CD4-positive, alpha-beta T cell treated with Interleukin-12 subunit alpha and Interleukin-12 subunit beta, for 1 hour (primary cell): ENCODE measurements at places on chromosomes 11 and 22.
A peak's percentile ranks its signal among the peaks of the same experiment; 100 is the strongest.

- DNase-seq: no peak
Observed at GRCh38 chr22:48850658-48851287, 976.9 kb downstream of the BRD1 start.

DNA sequence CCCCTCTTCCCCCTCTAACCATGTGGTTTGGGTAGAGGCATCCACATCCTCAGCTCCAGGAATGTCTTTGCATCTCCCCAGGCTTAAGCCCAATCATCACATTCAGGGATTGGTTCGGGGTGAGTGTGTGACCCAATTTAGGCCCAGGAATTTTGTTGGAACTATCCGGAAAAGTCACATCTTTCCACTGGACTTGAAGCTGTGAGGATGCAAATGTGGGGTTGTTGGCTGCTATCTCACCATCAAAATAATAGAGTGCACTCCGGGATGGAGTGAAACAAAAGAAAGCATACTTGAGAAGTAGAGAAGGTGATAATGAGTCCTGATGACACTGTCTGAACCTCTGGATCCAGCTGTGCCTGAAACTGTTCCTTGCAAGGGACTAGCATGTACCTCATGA, 33.8 kb upstream of the OLFML1 start:
- DNase-seq: no peak

DNA sequence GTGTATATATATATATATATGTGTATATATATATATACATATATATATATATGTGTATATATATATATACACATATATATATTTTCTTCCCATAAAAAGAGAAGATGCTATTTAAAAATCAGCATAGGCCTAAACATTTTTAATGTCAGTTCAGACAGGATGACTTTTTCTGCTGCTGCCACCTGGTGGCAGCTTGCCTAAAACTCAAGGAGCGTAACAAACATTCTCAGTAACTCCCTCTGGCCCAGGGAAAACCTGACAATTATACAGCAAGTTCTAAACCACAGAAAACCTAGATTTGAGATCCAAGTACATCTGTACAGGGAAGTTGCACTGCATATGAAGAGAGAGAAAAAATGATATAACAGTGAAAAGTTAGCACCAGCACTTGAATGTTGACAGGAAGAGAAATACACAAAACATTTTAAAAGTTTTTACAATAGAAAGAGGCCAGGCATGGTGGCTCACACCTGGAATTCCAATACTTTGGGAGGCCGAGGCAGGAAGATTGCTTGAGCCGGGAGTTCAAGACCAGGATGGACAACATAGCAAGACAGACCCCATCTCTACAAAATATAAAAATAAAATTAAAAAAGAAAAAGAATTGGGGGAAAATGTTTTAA, 16.6 kb downstream of the OR8A1 start:
- peak; percentile 34 for DNase-seq

DNA sequence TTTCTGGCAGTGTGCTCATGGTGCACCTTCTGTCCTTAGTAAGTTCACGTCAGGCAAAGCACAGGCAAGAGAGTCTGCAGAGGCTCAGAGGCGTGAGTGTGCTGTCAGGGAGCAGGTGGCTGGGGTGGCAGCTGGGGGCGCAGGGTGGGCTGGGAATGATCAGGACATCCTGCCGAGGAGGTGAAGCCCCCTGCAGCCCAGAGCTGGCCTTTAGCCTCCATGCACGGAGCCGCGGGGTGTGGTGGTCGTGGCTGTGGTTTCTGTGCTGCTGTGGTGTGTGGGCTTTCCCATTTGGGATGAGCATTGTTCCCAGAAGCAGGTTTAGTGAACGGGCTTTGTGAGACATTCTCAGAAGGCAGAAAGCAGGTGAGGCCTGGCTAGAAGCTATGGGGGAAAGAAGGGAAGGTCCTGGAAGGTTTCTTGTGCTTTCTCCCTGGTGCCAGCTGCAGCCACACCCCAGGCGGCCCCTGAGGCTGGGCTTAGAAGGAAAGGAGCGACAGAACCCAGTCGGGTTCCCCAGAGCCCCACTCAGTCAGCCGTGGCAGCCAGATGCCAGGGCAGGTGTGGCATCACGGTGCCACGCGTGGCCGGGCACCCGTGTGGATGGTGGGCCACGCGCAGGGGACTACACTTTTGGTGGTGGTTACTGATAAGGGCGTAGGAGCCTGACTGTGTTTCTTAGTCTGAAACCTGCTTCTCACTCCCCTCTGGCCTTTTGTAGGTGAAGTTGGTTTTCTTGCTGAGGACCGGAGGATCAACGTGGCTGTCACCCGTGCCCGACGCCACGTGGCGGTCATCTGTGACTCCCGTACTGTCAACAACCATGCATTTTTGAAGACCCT, 32.0 kb downstream of the IGHMBP2 start:
- DNase-seq: no peak

- DNase-seq: peak; percentile 51
Observed at GRCh38 chr11:3109921-3110706, 52.9 kb upstream of the CARS1 start.

DNA sequence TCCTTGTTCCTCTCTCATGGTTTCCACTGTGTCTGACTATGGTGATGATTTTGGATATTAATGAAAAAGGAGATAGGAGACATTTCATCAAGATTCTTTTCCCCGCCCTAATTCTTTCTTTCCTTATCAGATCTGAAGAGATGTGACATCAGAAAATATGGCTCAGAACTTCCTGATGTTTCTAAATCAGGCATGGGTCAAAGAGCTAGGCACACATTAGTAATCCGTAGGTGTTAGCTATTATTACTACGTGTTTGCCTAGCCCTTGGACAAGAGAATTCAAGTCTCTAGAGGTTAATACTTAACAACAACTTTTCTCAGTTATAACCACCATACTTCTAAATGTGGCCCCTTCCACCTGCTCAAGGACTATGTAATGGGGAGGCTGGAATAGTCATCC, 5.8 kb downstream of the JOSD1 start:
- DNase-seq: no peak

DNA sequence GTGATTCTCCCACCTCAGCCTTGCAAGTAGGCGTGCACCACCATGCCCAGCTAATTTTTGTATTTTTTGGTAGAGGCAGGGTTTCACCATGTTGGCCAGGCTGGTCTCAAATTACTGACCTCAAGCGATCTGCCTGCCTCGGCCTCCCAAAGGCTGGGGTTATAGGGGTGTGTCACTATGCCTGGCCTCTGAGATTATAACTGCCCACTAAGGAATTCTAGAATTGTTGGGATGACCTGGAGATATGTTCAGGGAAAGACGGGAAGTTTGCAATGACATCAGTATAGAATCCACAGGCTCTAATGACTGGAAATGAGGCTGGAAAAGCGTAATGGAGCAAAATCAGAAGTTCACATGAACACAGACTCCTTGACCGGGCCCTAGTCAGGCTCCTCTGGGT, 62.2 kb downstream of the CLMP start:
- DNase-seq: no peak
